ENCODE measurements at places on chromosomes 1 and 21. TPM values are rescaled to one million over a fixed set of nuclear protein-coding genes. Genes with fewer than 3 reads are reported as not detected.

Gene NOTCH2
- 136 TPM for total RNA-seq

Gene LIN28A
- total RNA-seq, result not detected

Gene CCDC190
- not detected for total RNA-seq

Gene UBE2U
- not detected for total RNA-seq

Gene MYOCOS
- not detected for total RNA-seq

DNA sequence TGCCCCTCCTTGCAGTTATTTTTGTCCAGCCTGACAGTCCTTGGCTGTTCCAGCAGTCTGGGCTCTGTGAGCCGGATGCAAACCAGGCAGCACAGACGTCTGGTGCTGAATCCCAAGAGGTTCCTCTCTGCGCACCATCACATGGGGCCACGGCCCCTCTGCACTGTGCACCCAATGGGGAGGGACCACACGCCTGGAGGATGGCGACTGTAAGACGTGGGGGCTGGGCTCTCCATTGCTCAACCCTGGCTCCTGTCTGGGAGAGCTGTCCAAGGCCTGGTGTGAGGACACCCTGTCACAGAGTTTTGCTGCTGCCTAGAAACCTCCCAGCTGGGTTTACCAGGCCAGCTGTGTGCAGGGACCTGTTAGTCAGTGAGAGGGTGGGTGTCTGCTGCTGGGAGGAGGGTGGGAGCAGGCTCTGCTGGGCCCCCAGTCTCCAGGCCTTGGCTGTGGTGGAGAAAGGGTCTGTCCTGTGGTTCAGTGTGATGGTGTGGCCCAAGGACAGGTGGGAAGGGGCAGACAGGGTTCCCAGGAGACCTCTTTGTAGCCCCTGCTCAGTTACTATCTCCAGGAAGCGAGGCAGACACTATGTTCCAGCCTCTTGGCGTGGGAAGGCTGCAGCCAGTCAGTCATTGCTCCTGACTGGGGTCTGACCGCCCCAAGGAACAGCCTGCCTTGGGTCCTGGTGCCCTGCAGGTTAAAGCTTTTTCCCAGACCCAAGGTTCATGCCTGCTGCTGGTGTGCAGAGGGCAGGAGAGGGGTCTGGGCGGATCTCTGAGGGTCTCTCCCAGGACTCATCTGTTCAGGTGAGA, 13.8 kb downstream of the HEYL start:
- H3K4me1 ChIP-seq, result no peaks in the 10 kb centered on the region
- no peaks in the 10 kb centered on the region for H3K36me3 ChIP-seq
- H3K27me3 ChIP-seq, result no peaks in the 10 kb centered on the region
- H3K27ac ChIP-seq, result no peak overlapping the region
- DNase-seq, result peak; percentile 72

- no peaks in the 10 kb centered on the region for H3K27me3 ChIP-seq
- no peaks in the 10 kb centered on the region for H3K36me3 ChIP-seq
- no peak overlapping the region for H3K4me3 ChIP-seq
- DNase-seq, result peak; percentile 79
- peak overlapping the region; percentile 96 for H3K27ac ChIP-seq
These were observed 54.6 kb downstream of the MATN1 start for GRCh38 chr1:30668546-30669327.

DNA sequence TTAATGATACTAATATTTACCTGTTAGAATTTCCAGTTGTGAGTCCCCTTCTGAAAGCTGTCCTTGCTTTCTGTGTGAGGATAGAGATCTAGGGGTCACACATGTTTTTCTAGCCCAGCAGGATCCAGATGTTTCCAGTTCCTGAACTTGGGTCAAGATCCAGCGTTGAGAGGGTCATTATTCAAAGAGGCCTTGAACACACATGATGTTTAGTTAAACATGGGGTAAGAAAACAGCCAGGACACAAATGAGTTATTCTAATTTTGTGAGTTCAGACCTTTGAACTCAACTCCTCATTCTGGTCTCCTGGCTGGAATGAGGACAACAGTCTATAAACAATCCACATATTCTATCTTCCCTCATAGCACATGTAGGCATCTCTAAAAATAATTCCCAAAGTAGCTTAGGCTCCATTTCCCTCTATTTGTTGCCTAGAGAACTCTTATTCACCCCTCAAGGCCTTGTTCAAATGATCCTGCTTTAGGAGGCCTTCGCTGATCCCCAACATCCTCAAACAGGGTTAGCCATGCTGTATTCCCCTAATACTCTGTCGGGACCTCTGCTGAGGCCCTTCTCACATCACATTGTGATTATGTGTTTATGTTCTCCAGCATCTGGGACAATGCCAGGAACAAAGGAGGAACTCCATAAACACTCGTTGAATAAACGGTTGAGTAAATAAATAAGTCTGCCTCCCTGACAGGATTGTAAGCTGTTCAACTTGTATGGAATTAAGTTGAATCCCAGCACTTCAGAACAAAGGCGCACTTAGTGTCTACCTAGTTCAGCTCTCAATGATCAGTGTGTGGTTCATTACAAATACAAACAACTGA, 15.0 kb upstream of the KCNN3 start:
- no peaks in the 10 kb centered on the region for H3K4me1 ChIP-seq
- H3K27me3 ChIP-seq, result no peaks in the 10 kb centered on the region
- no peak overlapping the region for H3K27ac ChIP-seq

DNA sequence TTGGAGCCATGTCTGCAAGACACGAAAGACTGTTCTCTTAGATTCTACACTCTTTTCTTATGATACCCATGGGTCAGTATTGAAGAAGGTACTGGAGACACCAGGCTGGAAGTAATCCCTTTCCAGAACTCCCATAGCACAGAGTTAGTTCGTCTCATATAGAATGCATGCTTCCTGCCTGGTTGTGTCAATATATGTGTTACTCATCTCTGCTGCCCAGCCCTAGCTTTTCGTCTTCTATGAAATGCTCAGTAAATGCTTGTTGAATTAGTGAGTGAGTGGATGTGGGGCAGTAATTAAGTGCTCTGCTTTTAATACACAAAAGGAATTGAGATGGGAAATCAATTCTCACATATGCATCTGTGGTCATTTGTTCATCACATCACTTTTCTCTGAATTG, 32.1 kb downstream of the ADCY10 start:
- H3K27ac ChIP-seq, result no peak overlapping the region
- no peaks in the 10 kb centered on the region for H3K36me3 ChIP-seq
- peaks cover 17% of the 10 kb centered on the region for H3K4me1 ChIP-seq
- H3K27me3 ChIP-seq, result no peaks in the 10 kb centered on the region
- DNase-seq, result peak; percentile 54

- H3K36me3 ChIP-seq, result no peaks in the 10 kb centered on the region
- H3K27ac ChIP-seq, result peak overlapping the region; percentile 94
- H3K4me3 ChIP-seq, result no peak overlapping the region
- H3K4me1 ChIP-seq, result peaks cover 30% of the 10 kb centered on the region
- DNase-seq, result peak; percentile 75
These were observed 10.3 kb downstream of the RNU1-2 start for GRCh38 chr1:16905868-16906702.

GRCh38 chr1:200784576-200784975, 45.9 kb downstream of the CAMSAP2 start:
- peaks cover 21% of the 10 kb centered on the region for H3K4me1 ChIP-seq
- no peak overlapping the region for H3K27ac ChIP-seq
- H3K36me3 ChIP-seq, result peaks cover 8% of the 10 kb centered on the region
- no peak for DNase-seq
- no peaks in the 10 kb centered on the region for H3K27me3 ChIP-seq
- no peak overlapping the region for H3K4me3 ChIP-seq

DNA sequence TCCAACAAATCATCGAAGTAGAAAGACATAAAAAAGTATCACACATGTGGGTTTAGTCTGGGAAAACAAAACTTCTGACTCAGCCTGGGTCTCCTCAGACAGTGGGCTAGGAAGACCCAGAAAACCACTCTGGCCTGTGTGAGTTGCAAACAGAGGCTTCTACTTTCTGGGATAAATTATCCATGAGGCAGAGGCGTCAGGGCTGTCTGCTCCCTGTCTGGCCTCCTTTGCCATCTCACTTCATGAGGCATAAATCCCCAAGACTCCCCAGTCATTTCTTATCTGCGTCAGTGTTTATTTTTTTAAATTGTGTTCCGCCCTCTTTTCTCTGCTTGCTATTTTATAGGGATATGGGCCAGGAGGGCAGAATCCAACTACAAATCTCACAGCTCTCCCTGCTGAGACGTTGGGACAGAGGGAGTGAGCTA, 80.6 kb upstream of the TRABD2B start:
- H3K27ac ChIP-seq, result no peak overlapping the region
- no peaks in the 10 kb centered on the region for H3K36me3 ChIP-seq
- peaks cover 19% of the 10 kb centered on the region for H3K27me3 ChIP-seq
- no peak for DNase-seq
- H3K4me3 ChIP-seq, result no peak overlapping the region

DNA sequence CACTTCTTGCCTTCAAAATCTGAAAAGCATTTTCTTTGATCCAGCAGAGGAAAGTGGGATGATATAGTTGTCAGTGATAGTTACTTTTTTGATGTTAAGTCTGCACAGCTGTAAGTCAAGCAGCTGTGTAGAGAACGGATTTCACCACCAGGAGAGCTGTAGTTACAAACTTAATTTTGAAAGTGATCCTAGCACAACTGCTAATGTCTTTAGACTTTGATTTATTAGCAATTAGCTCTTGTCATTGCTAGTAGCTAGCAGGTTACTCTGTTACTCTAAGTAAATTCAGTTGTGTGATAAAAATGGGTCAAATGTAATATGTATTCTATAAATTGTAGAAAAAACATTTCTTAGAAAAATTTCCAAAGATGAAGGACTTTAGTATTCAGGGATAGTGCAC, 46.0 kb downstream of the ALG6 start:
- no peaks in the 10 kb centered on the region for H3K36me3 ChIP-seq
- no peaks in the 10 kb centered on the region for H3K27me3 ChIP-seq
- no peaks in the 10 kb centered on the region for H3K4me1 ChIP-seq
- H3K27ac ChIP-seq, result no peak overlapping the region

DNA sequence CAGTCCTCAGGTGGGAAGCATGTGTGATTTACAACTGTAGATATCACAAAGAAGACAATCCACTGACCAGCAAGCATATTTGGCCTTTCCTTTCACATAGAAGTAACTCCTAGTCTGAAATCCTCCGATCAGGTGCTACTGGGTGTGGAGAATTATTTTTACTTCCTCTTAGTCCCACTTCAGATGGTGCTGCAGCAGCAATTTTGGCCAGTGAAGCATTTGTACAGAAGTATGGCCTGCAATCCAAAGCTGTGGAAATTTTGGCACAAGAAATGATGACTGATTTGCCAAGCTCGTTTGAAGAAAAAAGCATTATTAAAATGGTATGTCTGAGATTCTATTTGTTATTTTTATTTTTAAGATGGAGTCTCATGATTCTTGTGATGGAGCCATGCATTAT, 51.0 kb downstream of the SCP2 start:
- H3K4me1 ChIP-seq, result no peaks in the 10 kb centered on the region
- H3K4me3 ChIP-seq, result no peak overlapping the region
- no peak overlapping the region for H3K27ac ChIP-seq
- DNase-seq, result peak; percentile 26

- no peak overlapping the region for H3K27ac ChIP-seq
- no peaks in the 10 kb centered on the region for H3K27me3 ChIP-seq
- DNase-seq, result no peak
- H3K36me3 ChIP-seq, result no peaks in the 10 kb centered on the region
These were observed 192.2 kb downstream of the DYRK1A start for GRCh38 chr21:37558676-37559211.

DNA sequence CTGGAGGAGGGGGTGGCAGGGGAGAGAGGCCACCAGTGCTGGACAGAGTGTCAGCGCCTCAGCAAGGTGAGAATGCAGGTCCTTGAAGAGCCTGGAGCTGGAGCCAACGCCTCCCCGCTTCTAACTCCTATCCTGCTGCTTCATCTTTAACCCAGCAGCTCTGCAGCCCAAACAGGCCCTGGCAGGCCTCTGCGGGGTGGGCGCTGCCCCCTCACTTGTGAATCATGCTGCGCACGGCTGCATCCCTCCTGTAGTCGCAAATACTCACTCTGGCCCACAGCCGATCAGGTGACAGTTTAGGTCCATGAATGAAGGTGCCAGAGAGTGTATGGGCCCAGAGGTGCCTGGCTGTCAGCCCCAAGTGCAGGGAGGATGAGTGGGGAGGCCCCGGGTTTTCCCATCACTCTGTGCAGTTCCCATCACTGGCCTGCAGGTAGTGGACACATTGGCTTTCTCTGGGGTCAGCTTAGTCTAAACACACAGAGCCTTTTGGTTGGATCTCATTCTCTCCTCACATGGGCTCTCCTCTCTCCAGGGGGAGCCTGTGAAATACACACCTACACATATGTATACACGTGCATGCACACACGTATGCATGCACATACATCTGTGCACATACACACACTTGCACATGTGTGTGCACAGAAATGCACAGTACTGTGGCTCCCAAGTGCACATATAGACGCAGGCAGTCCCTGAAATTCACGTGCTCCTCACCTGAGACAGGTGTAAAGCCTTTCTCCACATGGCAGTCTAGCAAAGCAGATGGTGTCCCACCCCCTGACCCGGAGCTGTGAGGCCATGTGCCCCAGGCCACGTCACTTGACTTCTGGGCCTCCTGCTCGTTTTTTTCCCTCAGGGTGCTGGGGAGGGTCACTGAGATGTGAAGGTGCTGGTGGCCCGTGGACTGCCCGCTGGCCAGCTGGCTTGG, 52.0 kb downstream of the TRIM11 start:
- H3K4me1 ChIP-seq, result no peaks in the 10 kb centered on the region
- H3K27me3 ChIP-seq, result no peaks in the 10 kb centered on the region
- no peak overlapping the region for H3K27ac ChIP-seq
- H3K36me3 ChIP-seq, result no peaks in the 10 kb centered on the region

DNA sequence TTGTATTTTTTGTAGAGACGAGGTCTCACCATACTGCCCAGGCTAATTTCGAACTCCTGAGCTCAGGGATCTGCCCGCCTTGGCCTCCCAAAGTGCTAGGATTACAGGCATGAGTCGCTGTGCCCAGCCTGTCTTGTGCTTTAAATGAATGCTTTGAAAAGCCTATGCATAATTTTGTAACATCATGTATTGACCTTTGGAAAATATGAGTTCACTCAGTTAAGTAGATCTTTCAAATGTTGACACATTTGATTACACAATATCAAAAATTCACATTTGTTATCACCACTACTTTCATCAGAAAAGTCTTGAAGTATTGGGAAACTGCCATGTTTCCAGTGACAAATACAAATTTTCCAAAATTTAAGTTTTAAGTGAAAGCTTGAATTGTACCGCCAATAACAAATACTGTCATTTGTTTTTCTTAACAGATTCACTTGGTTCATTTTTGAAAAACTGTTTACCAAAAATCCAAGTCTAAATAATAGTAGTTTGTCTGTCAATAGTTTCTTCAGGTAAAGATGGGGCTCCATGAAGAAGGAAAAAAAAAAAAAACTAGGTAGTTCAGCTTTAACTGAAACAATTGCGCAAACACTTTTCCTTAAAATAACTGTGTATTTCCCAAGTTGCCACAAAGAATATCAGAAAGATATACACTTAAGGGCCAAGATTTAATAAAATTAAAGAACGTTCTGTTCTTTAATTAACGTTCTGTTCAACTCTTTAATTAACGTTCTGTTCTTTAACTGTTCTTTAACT, 233.2 kb upstream of the NR5A2 start:
- H3K36me3 ChIP-seq, result no peaks in the 10 kb centered on the region
- H3K27ac ChIP-seq, result no peak overlapping the region
- H3K27me3 ChIP-seq, result no peaks in the 10 kb centered on the region
- DNase-seq, result peak; percentile 33
- H3K4me3 ChIP-seq, result no peak overlapping the region
